Calu3 (cell line): ENCODE measurements at places on chromosomes 12 and 14.

DNA sequence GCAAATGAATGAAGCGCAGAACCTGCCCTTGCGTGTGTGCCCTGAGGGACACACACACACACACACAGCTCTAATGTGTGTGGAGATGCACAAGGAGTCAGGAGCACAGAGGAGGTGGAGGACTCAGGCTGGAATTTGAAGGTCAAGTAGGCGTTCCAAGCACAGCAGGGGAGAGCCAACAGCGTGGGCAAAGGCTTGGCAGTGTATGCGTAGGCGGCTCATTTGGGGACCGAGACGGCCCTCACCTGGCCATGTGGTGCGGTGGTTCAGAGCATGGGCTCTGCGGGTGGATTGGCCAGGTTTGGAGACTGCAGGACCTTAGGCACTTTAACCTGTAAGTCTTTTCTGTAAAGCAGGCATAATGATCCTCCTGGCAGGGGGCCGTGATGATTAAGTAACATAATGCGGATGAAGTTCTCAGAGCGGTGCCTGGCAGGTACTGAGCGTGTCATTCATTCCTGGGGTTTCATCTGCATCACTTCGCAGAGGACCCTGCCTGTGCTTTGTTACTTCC, 69.5 kb upstream of the SLC24A4 start:
- no peak for DNase-seq

DNA sequence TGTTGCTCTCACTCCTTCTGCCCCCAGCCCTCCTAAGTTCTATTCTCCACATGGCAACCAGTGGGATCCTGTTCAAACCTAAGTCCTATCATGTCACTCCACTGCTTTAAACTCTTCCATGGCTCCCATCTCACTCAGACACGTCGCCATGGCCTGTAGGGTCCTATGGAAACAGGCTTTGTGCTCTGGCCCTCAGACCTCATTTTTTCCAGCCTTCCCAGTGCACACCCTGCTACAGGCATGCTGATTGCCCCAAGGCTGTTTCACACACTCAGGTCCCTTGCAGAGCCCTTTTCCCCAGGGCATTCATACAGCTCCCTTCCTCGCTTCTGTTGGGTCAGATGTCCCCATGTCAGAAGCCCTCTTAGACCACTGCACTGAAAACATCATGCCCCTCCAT, 11.2 kb upstream of the MED13L start:
- no peak for DNase-seq

DNA sequence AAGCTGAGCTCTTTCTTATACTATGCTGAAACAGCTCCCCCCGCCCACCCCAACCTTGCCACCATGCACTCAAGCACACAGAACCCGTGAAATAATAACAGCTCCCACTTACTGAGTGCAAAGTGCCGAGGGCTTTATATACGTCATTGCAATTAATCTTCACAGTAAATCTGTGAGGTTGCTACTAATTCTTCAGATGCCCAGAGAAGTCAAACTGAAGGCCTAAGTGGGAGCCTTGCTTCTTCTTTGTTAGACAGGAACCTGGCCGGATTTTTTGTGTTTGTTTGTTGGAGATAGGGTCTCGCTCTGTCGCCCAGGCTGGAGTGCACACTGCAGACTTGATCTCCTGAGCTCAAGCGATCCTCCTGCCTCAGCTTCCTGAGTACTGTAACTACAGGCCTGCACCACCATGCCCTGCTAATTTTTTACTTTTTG, 34.0 kb downstream of the VCPKMT start:
- no peak for DNase-seq

- DNase-seq: no peak
These were observed 228.3 kb downstream of the SEC23A start for GRCh38 chr14:38874721-38875120.

GRCh38 chr12:132397152-132397933, 68.0 kb upstream of the GALNT9 start:
- no peak for DNase-seq

- no peak for DNase-seq
These were observed 1891.5 kb upstream of the SEL1L start for GRCh38 chr14:83425138-83425537.
